Renal pelvis (tissue), 12 donors: ENCODE measurements at places on chromosomes 2 and 18. TPM values are rescaled to one million over a fixed set of nuclear protein-coding genes. Genes with fewer than 3 reads are reported as not detected.

Gene LBH
- polyA plus RNA-seq, result 117 TPM

- DNase-seq, result no peak
Measured at GRCh38 chr2:38744399-38744780, 6.8 kb downstream of the SRSF7 start.

Gene E2F6
- 23.4 TPM for polyA plus RNA-seq

DNA sequence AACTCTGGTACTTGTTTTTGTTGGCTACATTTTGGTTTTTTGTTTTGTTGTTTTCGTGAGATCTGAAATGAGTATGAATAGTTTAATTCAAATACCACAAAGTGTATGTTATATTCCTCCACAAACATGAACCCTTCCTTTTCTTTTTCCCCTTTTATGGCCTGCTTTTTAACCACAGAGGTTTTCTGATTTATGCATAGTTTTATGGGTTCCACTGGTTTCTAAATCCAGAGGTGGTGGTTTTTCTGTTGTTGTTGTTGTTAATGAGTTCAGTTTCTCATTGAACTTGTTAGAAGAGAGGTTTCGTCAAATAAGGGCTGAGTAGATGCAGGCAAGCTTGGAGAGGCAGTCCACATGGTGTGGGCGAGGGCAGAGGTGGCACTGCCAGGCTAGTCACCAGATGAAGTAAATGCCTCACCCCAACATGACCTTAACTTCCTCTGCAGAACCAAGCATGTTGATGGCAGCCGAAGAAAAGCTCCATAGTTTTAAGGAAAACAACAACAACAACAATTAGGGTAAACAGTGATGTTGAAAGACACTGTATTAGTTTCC lies 72.5 kb downstream of the RIF1 start:
- DNase-seq, result no peak

GRCh38 chr2:59658906-59659635 lies 894.4 kb downstream of the BCL11A start:
- DNase-seq, result no peak

Gene TMEM182
- polyA plus RNA-seq, result 8.7 TPM

- no peak for DNase-seq
Measured at GRCh38 chr2:167510071-167510759, 621.9 kb downstream of the XIRP2 start.

DNA sequence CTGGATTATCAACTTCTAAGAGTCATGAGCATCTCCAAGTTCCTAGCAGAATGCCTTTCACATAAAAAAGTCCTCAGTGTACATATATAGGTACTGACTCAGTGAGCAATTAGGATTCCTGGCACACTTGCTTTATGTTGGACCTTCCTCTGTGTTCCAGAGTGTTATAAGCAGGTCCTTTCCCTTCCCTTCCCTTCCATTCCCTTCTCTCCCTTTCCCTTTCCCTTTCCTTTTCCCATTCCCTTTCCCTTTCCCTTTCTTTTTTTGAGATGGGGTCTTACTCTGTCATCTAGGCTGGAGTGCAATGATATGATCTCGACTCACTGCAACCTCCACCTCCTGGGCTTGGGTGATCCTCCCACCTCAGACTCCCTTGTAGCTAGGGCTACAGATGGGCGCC lies 48.7 kb downstream of the SCN3A start:
- no peak for DNase-seq

GRCh38 chr2:20381457-20381856 lies 30.8 kb upstream of the PUM2 start:
- no peak for DNase-seq

GRCh38 chr2:43453179-43454170 lies 142.4 kb downstream of the THADA start:
- DNase-seq, result peak; percentile 44

- no peak for DNase-seq
Measured at GRCh38 chr2:100208141-100208770, 65.9 kb upstream of the AFF3 start.

GRCh38 chr2:15006667-15007066 lies 374.1 kb downstream of the LRATD1 start:
- DNase-seq, result no peak
